Renal pelvis (tissue), 12 donors: ENCODE measurements at places on chromosomes 4 and X. TPM values are rescaled to one million over a fixed set of nuclear protein-coding genes. Genes with fewer than 3 reads are reported as not detected.

Gene RPL34
- 1,872 TPM for polyA plus RNA-seq

Gene BRS3
- polyA plus RNA-seq, result 0.10 TPM

Gene CT47A7
- not detected for polyA plus RNA-seq

Gene FSTL5
- 1.6 TPM for polyA plus RNA-seq

Gene TXK
- polyA plus RNA-seq, result 2.2 TPM

Gene RGN
- 32.3 TPM for polyA plus RNA-seq

Gene CD99
- 209 TPM for polyA plus RNA-seq

Gene MTMR8
- 2.0 TPM for polyA plus RNA-seq

Gene HEPH
- 39.6 TPM for polyA plus RNA-seq

Gene NSG1
- polyA plus RNA-seq, result 3.6 TPM

Gene LRAT
- polyA plus RNA-seq, result 1.8 TPM

Gene MYOZ2
- 0.29 TPM for polyA plus RNA-seq

Gene SMR3B
- not detected for polyA plus RNA-seq
